ENCODE measurements at places on chromosomes 4 and X.

DNA sequence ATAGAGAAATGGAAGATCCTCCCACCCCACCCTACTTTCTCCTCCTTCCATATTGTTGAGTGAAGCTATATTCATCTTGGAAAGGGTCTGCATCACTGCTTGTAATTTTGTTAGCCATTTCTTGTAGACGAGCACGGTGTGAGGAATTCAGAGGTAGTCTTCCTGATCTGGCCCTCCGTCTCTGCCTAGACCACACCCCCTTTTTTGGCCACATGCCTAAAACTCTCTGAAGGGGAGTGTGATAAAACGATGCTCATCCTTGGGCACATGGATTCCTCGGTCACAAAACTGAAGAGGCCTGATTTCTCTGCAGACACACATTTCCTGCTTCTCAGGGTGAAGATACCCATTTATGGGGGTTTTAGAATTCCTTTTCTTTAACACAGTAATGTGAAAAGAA lies 182.8 kb downstream of the LARP7 start:
- DNase-seq, result no peak

DNA sequence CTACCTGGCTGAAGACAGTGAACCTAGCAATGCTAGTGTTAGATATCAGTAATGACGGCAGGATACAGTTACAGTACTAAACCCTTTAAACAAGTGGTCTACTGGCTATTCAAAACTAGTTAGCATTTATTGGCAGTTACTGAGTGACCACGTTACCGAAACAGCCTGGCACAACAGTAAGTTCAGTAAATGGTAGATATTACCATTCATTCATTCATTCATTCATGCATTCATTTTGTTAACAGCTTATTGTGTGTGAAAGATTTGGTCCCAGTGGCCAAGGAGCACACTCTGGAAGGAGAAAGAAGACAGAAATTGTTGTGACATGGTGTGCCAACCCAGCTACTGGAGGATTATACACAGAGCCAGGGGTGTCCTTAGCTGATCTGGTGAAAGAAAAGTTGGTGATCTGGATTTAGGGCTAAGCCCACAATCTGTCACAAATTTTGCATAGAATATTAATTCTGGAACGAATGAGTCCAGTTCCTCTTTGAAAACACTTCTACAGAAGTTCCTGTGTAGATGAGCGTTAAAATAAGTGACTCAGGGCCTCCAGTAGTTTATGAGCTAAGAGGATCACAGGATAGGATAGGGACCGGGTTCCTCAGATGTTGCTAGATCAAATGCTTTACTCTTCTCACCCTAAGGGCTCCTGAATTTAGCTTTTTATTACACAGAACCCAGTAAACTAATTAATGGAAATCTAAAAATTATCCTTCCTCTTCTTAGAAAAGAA lies 179.1 kb downstream of the CBR4 start:
- DNase-seq, result peak; percentile 17

DNA sequence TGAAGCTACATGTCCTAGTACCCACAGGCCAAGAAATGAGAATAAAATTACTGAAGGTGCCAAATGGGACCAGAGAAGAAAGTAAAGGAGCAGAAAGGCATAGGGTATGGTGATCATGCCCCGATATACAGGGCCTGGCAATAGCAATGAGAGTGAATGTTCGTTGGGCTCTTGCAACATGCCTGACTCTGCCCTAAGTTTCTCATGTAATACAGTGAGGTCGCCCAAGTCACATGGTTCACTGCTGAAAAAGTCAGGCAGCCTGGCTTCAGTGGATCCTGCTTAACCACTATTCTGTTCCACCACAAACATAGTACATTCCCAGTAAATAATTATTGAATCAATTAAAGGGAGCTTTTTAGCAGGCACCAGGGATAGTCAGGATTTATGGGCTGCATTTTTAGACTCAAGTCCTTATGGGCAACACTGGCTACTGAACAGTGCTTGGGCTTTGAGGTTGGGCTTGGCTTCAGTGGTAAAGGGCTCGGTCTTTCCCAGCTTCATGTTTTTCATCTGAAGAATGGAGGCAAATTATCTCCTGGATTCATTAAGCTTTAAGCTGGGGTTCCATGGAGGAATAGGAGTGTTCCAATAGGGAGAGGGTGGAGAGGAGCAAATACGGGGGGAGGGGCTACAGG lies 67.1 kb upstream of the ZNF518B start:
- DNase-seq, result no peak

DNA sequence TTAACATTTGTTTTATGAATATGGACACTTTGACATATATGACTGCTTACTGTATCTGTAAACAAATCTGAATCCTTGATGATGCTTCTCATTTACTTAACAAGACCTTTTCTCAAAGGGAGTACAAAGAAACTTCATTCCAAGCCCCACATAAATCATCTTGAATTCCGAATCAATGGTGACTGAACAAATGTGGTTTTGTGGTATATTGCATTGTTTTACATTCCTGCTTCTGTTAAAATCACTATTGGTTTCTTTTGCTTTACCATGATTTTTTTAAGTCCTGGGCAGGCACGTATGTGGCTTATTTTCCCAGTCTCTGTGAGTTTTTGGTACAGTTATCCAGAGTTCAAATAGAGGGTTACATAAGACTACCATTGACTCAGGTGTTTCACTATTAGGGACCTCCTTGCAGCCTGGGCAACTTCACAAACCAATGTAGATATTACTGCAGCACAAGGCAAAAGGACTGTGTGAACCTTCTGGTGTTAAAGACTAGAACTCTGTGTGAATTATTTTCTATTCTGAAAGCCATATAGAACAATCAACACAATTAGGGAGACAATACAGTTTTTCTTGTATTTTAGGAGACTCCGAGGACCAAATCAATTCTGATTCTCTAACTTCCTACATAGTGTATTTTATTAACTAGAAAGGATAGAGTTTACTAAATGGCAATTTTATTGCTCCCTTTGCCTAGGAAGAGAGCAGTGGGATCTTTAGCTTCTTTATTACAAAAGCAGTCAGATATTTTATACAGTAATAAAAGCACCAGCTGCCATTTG lies 196.4 kb downstream of the GALNTL6 start:
- DNase-seq, result peak; percentile 7

- no peak for DNase-seq
Measured at GRCh38 chr4:174244441-174244840, 39.0 kb downstream of the FBXO8 start.

DNA sequence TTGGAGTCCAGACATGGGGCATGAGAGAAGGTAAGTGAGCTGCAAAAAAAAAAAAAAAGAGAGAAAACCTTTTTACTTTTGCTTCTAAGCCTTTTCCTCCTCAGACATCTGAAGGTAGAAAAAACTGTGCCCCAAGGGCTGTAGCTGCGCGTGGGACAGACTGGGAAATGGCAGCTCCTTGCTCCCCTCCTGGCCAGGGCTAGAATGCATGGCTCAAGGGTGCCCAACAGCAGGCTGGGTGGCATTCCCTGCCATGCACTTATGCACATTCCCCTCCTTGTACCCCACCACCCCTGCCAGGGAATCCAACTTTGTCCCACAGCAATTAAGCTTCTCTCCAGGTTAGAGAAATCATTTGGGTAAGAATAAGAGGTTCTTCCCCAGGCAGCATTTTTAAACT lies 421.2 kb downstream of the TRAM1L1 start:
- peak; percentile 2 for DNase-seq

- DNase-seq, result no peak
Measured at GRCh38 chr4:130028552-130028951, 932.6 kb downstream of the C4orf33 start.

GRCh38 chrX:1555370-1555769 lies 18.4 kb upstream of the P2RY8 start:
- DNase-seq, result no peak

DNA sequence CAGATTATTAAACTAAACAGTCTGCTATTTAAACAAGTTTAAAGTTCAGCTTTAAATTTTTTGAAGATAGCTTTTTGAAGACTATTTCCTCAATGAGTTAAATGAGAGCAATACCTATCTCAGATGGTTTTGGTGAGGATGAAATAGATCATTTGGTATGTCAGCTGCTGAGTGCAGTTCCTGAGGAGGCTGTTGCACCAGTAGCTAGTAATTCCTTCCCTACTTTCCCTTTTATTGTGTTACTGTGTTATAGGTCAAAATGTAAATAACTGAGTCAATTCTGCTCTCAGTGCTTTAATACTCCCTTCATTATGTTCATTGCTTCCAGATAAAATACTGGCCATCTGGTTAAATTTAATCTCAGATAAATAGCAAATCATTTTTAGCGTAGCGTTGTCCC lies 48.6 kb downstream of the BMPR1B start:
- no peak for DNase-seq

- peak; percentile 14 for DNase-seq
Measured at GRCh38 chrX:55450259-55450658, 1.7 kb upstream of the MAGEH1 start.

DNA sequence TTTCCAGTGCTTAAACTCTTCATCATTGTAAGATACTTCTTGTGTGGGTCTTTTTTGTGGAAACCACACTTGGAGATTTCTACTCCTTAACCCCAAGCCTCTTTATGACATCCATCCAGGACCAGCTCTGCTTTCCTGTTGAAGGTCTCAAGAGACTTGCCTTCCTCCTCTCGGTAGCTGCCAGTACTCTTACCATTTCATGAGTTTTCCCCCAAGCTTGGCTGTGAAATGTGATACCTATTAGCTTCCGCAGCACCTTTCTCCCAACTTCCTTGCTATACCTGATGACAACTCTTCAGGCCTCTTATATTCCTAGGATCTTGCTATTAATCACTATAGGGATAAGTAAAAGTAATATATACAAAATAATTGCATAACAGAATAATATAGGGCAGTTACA lies 1.9 kb upstream of the DCK start:
- no peak for DNase-seq

DNA sequence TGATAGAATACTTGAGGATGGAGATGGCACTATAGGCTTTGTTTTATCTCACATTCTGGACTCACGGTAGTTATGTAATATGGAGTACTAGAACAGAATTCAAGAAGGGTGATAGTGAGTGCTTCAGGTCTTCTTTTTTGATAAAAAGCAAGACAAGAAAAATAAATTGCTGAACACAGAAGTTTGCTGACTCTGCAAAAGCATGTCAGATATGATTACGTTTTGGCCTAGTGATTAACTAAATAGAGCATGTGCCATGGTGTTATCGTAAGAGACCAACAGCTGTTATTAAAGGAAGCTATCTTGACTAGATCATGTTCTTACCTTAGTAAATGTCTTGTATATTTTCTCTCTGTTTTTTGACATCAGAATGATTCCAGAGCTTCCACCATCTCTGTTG lies 436.9 kb upstream of the LCORL start:
- DNase-seq, result no peak

DNA sequence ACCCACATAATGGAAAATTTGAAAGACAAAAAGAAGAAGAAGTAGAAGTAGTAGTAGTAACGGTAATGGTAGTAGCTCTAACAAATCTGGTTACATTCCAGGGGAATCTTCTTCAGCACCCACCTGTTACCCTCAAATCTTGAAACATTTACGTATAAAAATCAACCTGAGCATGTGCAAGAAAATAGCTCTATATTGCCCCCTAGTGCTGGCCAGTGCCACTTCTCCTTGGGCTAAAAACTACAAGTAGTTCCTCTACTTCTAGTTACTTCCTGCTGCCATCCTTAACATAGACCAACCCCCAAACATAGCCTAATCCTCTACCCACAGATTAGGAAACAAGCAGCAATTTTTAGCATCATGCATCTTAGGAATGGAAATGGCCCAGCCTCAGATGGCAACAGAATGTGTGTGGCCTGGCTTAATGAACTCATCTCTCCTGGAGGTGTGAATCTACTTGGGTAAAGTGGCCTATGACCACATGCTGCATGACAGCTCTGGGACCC lies 3.1 kb downstream of the PDGFC start:
- peak; percentile 44 for DNase-seq

GRCh38 chr4:182197611-182198010 lies 45.6 kb upstream of the TENM3 start:
- DNase-seq, result no peak

DNA sequence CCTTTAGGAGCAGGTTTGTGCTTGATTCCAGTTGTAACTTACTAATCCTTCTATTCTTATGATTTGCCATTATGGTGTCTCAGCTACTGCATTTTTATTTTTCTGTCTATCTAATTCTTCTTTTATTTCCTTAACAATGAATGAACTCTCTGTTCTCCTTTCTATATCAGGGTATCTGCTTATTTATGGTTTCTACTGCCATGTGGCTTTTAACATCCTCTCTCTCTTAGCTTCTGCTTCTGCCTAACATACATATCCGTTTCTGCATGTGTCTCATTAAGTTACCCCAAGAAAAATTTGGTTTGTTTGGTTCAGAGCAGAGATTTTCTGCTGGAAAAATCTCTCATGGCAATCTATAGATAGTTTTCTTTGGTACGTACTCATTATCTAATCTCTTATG lies 614.4 kb downstream of the RPA4 start:
- no peak for DNase-seq

GRCh38 chrX:7889680-7890079 lies 37.5 kb downstream of the PNPLA4 start:
- DNase-seq, result no peak

DNA sequence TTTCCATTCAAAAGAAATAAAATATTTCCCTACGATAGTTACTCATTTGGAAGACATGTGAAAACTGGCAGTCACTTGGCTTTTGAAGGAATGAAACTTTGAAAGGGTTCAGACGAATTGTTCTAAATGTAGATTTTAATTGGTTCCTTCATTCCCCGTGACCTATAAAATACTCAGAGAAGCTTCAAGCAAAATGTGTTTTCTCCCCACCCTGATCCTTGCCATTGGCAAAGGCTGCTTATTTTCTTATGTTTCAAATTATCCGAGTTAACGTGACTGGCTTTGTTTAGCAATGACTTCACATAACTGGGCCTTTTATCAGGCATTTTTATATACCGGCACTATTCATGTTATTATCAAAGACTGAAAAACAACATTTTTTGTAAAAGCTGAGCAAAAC lies 204.1 kb upstream of the NEIL3 start:
- no peak for DNase-seq

- peak; percentile 36 for DNase-seq
Measured at GRCh38 chr4:108651014-108651791, 804 bp downstream of the OSTC start.

DNA sequence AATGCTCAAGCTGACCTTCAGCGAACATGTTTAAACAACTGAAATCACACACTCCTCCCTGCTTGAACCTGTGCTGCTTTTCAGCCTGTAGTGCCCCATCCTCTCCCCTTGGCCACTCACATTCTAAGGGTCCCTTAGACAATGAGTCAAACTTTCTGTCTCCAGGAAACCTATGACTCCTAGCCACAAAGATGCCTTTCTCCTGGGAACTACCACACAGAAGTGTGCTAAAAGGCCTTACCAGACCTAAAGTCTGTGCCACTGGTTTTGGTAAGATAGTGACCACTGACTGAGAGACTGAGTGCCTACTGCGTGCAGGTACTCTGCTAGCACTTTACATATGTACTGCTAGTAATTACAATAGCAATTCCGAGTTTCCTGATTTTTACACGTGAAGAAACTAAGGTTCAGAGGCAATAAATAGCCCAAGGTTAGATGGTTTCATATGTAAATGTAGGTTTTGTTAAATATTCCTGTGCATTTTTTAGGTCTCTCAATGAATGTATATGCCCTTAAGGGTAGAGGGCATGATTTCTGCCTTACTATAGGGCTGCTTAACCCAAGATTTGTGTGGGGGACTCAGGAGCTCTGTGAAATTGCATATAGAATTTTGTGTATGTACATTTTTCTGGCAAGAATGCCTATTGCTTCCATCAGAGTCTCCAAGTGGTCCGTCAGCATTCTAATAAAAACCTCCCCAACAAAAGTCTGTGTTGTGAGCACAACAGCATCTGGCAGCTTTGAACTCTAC lies 71.1 kb downstream of the NSG1 start:
- no peak for DNase-seq
